Activated naive CD8-positive, alpha-beta T cell treated with anti-CD3 and anti-CD28 coated beads, Interleukin-2, amount 50 U/mL, for 24 hours (primary cell): ENCODE measurements at places on chromosomes 6 and 20.

GRCh38 chr20:18016772-18017171 is 40.9 kb downstream of the OVOL2 start:
- DNase-seq: no peak

GRCh38 chr6:21744331-21744730 is 150.8 kb downstream of the SOX4 start:
- no peak for DNase-seq

DNA sequence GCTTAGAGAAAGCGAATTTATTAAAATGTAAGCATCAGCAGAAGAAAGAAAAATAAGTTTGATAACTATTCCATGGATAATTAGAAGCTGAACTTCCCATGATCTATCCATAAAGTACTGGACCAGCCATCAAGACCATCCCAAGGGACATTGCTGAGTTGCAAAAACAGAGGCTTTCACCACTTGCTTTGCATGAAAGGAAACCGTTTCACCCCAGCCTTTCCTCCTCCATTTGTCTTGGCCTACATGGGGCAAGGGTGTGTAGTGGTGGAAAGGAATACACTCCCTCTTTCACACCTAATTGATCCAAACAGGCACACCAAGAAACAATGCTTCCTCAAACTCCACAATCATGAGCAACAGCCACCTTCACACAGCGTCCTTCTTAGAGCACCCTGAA is 10.4 kb downstream of the HIVEP2 start:
- DNase-seq: no peak

DNA sequence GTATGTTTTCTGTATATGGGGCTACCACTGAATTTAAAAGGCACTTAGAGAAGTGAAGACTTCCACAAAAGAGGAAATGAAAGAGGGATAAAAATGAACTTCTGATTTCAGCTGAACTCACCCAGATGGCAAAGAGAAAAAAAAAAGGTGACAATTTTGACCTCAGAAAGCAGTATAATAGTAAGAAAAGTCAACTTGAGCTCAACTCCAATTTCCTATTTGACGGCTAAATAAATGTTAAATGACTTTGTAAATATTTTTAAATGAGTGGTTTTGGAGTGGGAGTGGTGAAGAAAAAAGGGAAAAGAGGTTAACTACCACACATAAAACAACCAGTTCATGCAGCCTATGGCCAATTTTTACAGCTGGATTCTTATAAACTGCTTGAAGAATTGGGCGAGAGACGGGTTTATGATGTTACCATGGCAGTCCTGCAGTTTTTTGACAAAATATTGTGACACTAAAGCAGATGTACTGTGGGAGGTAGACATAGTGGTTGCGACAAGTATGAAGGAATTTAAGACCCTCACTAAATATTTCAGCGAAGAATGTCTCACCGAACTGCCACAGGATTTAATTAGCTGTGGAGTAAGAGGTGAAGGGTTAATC is 49.8 kb upstream of the ADTRP start:
- DNase-seq: no peak

GRCh38 chr20:44692932-44693480 is 22.2 kb upstream of the CCN5 start:
- no peak for DNase-seq

DNA sequence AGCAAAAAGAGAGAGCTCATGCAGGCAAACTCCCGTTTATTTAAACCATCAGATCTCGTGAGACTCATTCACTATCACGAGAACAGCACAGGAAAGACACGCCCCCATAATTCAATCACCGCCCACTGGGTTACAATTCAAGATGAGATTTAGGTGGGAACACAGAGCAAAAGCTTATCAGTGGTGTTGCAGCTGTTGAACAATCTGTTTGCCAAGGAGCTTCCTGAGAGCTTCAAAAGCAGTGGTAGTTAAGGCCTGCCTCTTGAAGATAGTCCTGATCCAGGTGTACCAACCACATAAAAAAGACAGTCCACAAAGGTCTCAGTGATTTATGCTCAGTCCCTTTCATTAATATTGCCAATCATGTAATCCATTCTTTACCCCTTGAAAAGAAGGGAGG is 269.4 kb upstream of the IRAK1BP1 start:
- DNase-seq: no peak

DNA sequence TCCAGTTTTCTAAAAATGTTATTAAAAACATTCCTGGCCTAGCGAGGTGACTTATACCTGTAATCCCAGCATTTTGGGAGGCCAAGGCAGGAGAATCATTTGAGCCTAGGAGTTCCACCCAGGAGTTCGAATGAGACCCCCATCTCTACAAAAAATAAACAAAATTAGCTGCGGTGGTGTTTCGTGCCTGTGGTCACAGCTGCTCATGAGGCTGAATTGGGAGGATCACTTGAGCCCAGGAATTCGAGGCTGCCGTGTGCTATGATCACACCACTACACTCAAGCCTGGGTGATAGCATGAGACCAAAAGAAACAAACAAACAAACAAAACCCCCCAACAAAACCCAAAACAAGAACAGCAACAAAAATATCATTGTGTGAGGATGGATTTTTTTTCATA is 19.8 kb upstream of the POLR1H start:
- no peak for DNase-seq

- peak; percentile 48 for DNase-seq
Measured at GRCh38 chr6:13428583-13429405, 58.6 kb downstream of the GFOD1 start.

GRCh38 chr6:147566244-147566898 is 57.9 kb downstream of the SAMD5 start:
- no peak for DNase-seq

DNA sequence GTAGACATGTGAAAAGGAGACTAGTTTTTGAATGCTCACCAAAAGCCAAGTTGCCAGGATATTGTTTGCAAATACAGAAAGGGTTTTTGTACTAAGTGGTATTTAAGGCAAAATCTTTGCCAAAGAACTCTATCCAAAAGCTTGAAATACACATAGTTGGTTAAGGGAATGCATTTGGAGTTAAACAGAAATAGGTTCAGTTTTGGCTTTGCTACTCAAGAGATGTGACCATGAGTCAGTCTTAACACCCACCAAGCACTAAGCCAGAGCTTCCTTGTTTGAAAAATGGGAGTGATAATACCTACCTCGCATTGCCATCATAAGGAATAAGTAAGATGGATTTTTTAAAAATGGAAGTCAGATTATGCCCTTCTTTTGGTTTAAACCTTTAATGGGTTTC is 191.7 kb upstream of the LAMP5 start:
- DNase-seq: no peak

- DNase-seq: peak; percentile 63
Measured at GRCh38 chr6:109187399-109188114, 92.2 kb downstream of the CEP57L1 start.

- no peak for DNase-seq
Measured at GRCh38 chr6:132927713-132928112, 113.3 kb downstream of the RPS12 start.

- DNase-seq: no peak
Measured at GRCh38 chr20:2124564-2125213, 23.1 kb downstream of the STK35 start.

GRCh38 chr20:39268491-39268951 is 306.4 kb downstream of the DHX35 start:
- no peak for DNase-seq

- no peak for DNase-seq
Measured at GRCh38 chr6:14811775-14812428, 434.0 kb upstream of the JARID2 start.

DNA sequence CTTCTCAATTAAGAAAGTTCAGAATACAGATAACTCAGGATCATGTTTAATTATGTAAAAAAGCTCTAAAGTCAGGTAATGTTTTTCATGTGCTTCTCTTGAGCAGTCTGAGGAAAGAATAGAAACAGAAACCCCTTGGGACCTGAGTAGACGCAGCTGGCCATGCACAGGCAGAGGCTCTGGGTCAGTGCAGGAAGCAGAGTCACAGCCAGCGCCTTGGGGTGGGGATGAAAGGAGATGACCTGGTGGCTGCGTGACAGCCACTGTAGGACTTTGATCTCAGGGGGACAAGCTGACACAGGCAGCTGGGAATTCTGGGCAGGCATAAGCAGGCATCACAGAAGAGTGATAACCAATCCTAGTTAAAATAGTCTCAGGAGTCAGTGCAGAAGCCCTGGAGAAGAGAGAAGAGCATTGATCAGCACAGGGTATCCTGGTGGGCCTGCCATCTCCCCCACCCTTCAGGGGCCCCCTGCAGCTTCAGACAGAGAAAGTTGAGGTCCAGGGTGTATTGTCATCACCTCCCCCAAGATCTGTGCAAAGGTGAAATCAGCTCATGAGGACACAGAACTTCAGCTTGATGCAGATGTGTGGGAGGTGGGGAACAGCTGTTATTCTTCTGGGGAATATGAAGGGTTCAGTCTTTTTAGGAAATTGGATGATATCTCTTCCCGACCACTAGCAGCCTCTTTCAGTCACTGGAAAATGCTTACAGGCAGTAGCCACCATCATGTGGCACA is 6.4 kb downstream of the HLA-DQB1 start:
- DNase-seq: no peak

GRCh38 chr6:141261672-141262060 is 871.1 kb upstream of the GJE1 start:
- no peak for DNase-seq

DNA sequence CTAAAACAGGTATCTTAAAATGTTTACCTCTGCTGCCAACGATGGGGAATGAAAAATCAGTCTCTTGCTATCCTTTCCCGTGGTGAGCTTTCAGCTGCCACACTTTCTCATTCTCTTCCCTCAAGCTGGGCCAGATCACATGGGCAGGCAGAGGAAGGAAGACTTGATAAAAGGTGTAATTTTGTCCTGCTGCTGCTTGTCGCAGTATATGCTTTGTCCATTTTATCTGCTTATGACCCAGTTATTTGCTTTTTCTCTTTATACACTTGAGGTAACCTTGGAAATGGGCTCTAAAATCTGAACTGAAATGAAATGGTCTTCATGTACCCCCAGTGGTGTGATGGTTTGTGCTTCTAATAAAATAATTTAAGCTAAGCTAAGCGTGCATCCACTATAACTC is 695.9 kb upstream of the FLRT3 start:
- no peak for DNase-seq

DNA sequence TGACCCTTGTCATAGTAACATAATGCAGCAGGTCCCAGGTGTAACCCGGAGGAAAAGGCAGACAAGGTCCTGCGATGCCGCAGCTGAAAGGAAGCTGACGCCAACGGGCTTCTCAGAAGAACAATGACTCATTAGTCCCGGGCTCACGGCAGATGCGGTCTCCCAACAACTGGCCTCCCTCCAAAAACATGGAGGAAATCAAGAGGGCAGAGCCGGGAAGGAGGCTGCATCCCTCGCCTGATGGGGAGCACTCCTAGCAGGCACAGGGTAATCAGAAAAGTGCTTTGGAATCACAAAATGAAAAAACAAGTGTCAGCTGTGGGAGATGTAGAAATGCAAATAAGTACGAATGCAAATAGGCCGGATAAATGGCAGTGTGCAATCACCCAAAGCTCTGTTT is 165.2 kb upstream of the AGPAT4 start:
- no peak for DNase-seq

DNA sequence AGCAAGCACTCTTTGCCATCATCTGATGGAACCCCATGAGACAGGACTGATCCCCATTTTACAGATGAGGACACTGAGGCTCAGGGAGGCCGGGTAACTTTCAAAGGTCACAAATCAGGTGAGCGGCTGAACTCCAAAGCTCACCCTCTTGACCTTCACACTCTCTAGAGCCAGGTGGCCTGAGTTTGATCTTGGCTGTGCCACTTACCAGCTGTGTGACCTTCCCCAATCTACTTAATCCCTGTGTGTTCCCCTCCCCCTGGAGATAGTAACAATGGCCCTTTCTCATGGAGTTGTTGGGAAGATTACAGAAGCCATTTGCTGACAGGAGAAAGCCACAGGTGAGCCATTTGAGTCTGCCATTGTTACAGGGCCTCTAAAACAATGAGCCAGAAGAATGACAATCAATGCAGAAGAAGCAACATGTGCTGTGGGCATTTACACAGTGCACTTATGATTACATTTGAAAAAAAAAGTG is 34.5 kb downstream of the BMP7 start:
- no peak for DNase-seq

DNA sequence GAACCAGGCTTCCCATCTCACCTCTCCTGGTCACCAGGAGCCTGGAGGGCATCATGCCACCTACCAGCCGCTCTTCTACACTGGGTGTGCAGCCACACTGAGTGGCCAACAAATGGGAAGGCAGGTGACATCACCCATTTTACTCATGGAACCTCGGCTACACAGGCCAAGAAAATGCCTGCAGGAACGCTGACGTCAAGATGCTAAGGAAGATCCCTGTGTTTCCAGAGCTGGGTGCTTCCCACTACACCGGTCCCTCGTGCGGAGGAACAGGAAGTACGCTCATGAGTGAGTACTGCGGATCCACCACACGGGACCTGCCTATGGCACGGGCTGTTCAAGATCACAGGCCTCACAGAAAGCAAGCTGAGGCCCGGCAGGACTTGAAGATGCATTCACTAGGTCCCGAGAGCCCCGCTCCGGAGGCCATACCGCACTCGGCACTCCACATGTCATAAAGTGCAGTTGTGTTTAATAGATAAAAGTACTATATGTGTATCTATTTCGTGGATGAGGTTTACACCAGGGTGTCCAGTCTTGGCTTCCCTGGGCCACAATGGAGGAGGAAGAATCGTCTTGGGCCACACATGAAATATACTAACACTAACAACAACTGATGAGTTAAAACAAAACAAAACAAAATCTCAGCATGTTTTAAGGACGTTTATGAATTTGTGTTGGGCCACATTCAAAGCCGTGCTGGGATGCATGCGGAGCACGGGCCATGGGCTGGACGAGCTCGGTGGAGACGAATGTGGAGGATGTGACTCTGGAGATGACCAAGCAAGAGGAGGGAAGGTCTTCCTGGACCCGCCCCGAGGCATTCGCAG is 257.9 kb downstream of the THBS2 start:
- DNase-seq: no peak

GRCh38 chr20:3539311-3540107 is 68.7 kb downstream of the ATRN start:
- DNase-seq: no peak

GRCh38 chr20:16694161-16694560 is 35.7 kb upstream of the SNRPB2 start:
- DNase-seq: no peak

- no peak for DNase-seq
Measured at GRCh38 chr6:39610221-39610620, 115.0 kb downstream of the KIF6 start.

DNA sequence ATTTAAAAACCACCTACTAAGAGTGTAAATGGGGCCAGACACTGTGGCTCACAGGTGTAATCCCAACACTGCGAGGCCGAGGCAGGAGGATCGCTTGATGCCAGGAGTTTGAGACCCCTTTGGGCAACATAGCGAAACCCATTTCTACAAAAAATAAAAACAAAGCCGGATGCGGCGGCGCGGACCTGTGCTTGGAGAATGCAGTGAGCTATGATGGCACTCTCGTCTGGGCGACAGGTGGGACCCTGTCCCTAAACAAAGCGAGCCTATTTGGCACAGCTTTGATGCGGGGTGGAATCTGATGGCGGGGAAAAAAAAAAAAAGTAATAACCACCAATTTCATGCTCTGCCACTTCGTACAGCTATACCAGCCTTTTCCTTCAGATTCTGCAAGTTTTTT is 1.1 kb downstream of the TCP1 start:
- DNase-seq: peak; percentile 12
